Hypothalamus (tissue), 51 donors: ENCODE measurements at places on chromosomes 5 and 9.

- peak; percentile 19 for DNase-seq
Measured at GRCh38 chr5:139061856-139062255, 136.3 kb downstream of the SIL1 start.

- no peak for DNase-seq
Measured at GRCh38 chr5:14678773-14679334, 14.3 kb downstream of the OTULIN start.

GRCh38 chr9:32671333-32671732 is 35.9 kb upstream of the TAF1L start:
- no peak for DNase-seq

- no peak for DNase-seq
Measured at GRCh38 chr5:90802474-90803317, 244.1 kb downstream of the ADGRV1 start.

DNA sequence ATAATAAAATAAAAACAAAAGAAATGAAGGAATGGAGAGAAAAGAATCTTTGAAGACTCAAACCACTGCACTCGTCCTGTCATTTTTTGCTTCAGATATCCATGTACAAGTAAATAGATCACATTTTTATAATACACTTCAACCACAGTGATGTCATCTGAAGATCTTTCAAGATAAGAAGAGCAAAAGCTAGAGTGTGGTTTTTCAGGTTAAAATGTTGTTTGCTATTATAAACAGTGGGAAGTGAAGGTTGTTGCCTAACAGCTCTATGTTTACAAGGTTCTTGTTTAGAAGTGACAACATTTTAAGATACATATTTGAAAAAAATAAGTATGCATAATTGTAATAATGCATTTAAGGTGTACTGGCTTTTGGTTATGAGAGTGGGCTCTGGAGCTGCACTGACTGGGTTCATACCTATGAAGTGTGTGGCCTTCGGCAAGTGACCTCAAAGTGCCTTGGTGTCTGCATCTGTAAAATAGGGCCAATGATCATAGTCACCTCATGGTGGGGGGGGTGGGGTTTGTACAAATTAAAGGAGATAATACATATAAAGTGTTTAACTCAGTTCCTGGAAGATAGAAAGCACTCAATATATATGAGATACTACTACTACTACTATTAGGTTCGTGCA is 45.5 kb upstream of the IL7R start:
- no peak for DNase-seq

- no peak for DNase-seq
Measured at GRCh38 chr5:137888466-137888862, 793 bp upstream of the PKD2L2 start.

GRCh38 chr5:68424799-68425537 is 209.4 kb downstream of the PIK3R1 start:
- no peak for DNase-seq
